ENCODE measurements at places on chromosomes 5 and 9.

GRCh38 chr5:44862808-44863207 is 54.1 kb downstream of the MRPS30 start:
- no peak for DNase-seq

GRCh38 chr5:7018198-7018597 is 305.0 kb downstream of the TENT4A start:
- DNase-seq: no peak

- DNase-seq: no peak
Measured at GRCh38 chr9:37329576-37329975, 92.9 kb upstream of the GRHPR start.

GRCh38 chr5:83513491-83513890 is 41.9 kb downstream of the VCAN start:
- no peak for DNase-seq

- no peak for DNase-seq
Measured at GRCh38 chr5:18380729-18381362, 746.6 kb downstream of the TAF11L14 start.

DNA sequence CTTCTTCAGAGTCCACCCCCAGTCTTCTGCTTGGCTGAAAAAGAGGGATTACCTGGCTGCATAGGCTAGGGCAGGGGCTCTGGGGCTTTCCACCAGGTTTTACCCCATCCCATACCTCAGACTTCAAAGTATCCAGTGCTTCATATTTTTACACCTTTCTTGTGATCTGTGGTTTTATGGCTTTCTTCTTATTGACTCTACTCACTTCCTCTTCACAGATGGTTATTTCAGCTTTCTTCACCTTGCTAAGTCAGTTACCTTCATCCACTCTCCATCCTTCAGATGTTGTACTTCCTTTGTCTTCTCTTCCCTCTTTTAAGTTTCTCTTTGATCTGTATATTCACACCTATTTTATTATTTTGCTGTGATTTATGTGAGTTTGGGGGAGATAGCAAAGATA is 104.3 kb downstream of the GRIA1 start:
- DNase-seq: no peak

- DNase-seq: no peak
Measured at GRCh38 chr5:154271936-154272514, 81.5 kb downstream of the GALNT10 start.

All from activated CD4-positive, alpha-beta T cell treated with anti-CD3 and anti-CD28 coated beads for 1 hour (primary cell).